ENCODE measurements at places on chromosomes 7 and 10.

- DNase-seq, result no peak
These were observed 12.7 kb downstream of the TAS2R40 start for GRCh38 chr7:143234533-143234875.

GRCh38 chr7:69893906-69894305, 295.6 kb downstream of the AUTS2 start:
- DNase-seq, result no peak

- no peak for DNase-seq
These were observed 444.8 kb downstream of the GRID1 start for GRCh38 chr10:85921789-85922188.

- DNase-seq, result no peak
These were observed 136.7 kb downstream of the GFRA1 start for GRCh38 chr10:116136261-116136660.

DNA sequence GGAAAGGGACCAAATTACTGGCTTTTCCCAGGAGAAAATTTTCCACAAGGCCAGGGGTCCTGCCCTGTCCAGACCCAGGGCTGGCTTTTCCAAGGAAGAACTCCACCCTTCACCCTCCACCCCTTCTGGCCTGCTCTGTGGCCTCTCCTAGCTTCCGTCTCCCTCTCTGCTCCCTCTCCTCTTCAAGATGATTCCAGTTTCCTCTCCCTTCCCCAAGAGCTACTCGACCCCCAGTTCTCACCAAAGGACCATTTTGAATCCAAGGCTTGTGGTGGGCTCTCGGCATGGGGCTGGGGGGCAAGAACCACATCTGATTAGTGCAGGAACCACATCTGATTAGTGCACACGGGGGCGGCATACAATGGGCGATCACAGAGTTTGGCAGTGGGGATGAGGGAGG, 7.7 kb downstream of the CHAT start:
- DNase-seq, result no peak

- DNase-seq, result no peak
These were observed 44.0 kb upstream of the ANK3 start for GRCh38 chr10:60433684-60434083.

DNA sequence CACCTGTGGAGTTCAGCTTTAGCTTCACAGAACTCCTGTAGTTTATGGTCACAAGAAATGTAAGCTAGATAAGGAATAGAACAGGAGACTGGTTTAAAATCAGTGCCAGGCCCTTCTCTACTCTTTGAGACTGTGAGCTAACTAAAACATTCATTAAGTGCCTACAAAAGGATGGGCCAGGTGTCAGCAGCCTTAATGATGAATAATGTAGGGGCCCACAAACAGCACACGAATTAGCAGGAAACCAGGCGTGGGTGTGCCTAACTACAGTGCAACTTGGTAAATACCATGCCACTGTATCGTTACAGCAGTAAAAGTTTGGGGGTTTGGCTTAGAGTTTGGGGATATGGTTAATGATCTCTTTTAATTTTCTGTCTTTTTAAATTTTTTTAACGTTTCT, 6.1 kb upstream of the ABLIM1 start:
- DNase-seq, result no peak

- DNase-seq, result no peak
These were observed 14.3 kb downstream of the ARHGAP12 start for GRCh38 chr10:31914370-31914769.

- DNase-seq, result peak; percentile 95
These were observed 180.6 kb downstream of the SEMA3E start for GRCh38 chr7:83468251-83468739.

DNA sequence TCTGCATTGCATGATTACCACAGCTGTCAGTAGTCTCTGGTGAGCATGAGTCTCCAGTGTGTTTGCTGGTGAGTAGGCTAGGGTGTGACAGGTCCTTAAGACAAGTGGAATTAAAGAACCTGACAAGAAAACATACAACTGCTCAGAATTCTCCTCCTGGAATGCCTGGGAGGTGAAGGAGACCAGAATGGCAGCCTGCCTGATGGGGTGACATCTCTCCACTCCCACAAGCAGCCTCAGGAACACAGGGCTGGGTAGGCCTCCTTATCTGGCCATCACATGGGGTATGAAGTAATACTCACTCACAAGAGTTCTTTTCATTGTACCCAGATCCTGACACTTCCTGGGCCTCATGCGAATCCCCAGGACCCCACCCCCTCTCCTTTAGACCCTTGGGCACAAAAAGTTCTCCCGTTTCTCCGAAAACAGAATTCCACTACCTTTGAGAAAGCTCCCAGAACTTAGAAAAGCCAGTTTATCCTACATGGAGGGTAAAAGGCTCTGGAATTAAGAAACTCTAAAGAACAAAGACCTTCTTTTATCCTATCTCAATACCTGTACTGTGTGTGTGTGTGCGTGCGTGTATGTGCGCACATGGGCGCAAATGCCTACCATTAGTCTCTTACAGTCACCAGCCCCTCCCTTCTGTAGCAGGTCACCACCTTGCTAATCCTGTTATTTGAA, 33.4 kb upstream of the C1GALT1 start:
- DNase-seq, result no peak

DNA sequence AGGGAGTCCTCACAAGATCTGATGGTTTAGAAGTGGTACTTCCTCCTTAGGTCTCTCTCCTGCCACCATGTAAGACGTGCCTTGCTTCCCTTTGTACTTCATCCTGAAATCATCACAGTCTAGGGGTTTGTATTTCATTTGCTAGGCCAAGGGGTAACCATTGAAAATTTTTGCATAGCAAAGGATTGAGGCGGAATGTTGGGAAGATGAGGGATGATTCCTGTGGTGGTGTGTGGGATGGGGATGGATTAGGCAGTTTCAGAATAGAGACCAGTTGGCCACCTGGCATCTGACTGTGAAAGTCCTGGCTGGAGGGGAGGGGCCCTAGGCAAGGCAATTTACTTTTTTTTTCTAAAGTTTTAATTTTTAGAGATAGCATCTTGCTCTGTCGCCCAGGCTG, 222.9 kb downstream of the CAMK1D start:
- DNase-seq, result no peak

- no peak for DNase-seq
These were observed 131.9 kb downstream of the TRRAP start for GRCh38 chr7:99010281-99010680.

GRCh38 chr7:42596737-42597136, 315.1 kb downstream of the C7orf25 start:
- no peak for DNase-seq

GRCh38 chr7:41130561-41131236, 572.2 kb downstream of the INHBA start:
- no peak for DNase-seq

DNA sequence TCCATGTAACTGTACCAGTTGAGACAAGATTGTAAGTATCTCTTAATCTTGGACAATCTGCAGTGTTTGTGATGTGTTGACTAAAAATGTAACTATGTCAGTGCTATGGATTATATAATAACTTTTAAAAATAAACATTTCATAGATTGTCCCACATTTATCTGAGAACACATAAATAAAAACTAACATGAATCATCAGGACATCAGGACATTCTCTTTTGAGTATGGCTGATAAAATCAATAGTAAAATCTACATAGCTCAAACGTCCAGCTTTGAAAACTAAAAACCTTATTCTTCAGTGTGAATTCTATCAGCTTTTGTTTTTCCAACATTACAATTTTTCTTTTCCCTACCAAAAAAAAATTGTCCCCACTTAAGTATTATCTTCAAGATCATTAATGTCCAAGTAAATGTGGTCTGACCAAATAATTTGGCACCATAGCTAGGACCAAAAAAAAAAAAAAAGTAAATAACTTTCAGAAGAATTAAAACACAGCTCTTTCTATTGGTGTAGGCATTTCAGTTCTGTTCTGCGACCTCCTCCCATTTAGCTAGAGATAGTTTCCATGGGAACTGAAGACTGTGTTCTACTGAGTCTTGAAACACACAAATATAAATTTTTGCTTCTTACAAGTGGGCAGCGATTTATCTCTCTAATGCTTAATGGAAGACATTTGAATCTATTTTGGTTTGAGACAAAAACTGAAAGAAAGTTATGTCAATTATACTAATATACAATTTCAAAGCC, 123.0 kb upstream of the SGCE start:
- DNase-seq, result no peak

GRCh38 chr7:45136106-45137060, 21.2 kb upstream of the RAMP3 start:
- DNase-seq, result peak; percentile 80

GRCh38 chr7:81155654-81156373, 237.0 kb upstream of the SEMA3C start:
- no peak for DNase-seq

DNA sequence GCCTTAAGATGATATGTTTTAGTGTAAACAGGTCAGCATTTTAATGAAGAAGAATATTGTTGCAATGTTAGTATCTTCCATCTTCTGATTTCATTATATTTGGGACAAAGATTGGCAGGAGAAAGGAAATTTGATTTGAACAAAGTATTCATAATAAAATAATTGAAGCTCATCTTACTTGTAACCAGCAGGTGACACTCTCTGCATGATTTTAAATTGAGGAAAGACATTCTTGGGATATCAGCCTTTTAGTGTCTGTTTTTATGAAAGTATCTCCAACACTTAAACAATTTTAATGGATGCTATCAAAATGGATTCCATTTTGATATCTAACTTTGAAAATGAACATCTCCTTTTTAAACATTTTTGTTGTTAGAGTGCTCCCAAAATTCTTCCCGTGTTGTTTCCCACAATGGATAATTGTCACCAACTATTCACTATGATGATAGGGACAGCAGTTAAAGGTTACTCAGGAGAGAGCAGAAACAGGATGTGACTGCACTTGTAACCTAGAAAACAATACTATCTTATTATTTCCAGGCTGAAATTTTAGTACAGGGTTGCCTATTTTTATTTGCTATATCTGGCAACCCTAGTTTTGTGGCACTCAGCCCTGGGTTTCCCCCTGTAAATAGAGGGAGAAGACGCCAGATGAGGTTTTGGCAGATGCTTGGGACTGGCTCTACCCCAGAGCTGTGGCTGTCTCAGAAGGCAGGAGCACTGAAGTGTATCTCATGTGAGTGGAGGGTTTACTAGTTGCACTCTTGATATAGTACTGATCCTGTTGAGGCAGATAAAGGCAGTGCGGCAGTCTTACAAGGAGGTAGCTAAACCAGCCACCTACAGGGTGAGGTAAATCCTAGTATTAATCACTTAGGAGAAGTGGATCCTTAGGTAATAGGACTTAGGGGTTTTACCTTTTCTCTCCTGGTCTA, 31.0 kb upstream of the ABCB4 start:
- peak; percentile 12 for DNase-seq

GRCh38 chr7:138151731-138152577, 75.7 kb downstream of the AKR1D1 start:
- DNase-seq, result no peak

DNA sequence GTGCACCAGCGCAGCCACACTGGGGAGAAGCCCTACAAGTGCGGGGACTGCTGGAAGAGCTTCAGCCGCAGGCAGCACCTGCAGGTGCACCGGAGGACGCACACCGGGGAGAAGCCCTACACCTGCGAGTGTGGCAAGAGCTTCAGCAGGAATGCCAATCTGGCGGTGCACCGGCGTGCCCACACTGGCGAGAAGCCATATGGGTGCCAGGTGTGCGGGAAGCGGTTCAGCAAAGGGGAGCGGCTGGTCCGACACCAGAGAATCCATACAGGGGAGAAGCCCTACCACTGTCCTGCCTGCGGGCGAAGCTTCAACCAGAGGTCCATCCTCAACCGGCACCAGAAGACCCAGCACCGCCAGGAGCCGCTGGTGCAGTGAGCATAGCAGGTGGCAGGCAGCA, 12.9 kb downstream of the ZSCAN25 start:
- DNase-seq, result no peak

- no peak for DNase-seq
These were observed 219.3 kb downstream of the JAZF1 start for GRCh38 chr7:27961255-27961654.

DNA sequence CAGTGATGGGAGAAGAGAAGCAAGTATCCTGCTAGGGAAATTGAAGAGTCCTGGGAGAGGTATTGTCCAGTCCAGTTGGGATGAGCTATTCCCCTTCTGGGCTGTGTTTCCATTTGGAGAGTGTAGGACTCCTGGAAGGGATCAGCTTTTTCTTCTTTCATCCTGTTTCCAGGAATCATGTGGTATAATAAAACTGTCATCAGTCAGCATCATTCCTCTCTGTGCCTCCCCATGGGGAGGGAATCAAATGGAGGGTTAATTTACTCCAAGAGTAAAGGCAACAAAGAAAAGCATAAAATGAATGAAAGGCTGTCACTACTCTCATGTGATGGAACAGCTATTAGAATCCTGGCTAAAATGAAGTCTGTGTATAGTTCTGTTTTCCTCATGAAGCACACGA, 429.9 kb downstream of the SORCS3 start:
- no peak for DNase-seq

GRCh38 chr7:37084303-37084702, 360.0 kb upstream of the AOAH start:
- no peak for DNase-seq

- DNase-seq, result peak; percentile 72
These were observed 640 bp upstream of the ZNF425 start for GRCh38 chr7:149126662-149127266.

DNA sequence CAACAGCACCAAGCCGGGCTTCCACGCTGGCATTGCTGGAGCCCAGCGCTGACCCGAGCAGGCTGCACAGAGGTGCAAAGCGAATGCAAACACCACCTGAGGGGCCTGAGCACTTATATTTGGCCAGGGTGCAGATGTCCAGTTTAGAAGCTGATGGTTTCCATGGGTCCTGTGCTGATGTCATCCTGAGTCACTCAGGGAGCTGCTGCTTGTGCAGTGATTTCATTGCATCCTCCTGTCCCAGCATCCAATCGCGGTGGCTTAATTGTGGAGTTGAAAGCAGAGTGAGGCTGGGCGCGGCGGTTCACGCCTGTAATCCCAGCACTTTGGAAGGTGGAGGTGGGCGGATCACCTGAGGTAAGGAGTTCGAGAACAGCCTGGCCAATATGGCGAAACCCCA, 410.2 kb upstream of the KLF6 start:
- DNase-seq, result no peak

- DNase-seq, result peak; percentile 52
These were observed 253.5 kb downstream of the ABCA13 start for GRCh38 chr7:48424731-48425130.

DNA sequence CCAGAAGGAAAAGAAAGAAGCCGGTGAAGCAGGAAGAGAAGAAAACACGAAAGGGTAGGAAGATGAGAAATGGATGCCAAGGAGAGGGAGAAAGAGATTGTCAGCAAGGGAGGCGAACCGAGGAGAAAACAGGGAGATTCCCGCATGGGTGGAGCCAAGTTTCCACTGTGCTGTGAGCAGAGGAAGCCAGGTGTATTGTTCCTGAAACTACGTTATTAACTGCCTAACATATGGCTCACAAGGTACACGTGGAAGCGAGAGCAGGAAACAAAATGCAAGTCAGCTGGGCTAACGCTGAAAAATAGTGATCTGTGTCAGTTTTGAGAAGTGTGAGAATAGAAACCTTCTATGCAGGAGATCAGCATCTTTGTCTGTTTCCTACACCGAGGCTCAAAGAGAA, 20.4 kb upstream of the HIPK2 start:
- DNase-seq, result peak; percentile 97

All from MM.1S (cell line).